OCI-M1 (cell line): ENCODE measurements at places on chromosomes 5 and 9.

- no peak for DNase-seq
Observed at GRCh38 chr9:105331755-105332154, 87.3 kb downstream of the SLC44A1 start.

- no peak for DNase-seq
Observed at GRCh38 chr5:163889369-163889768, 383.9 kb downstream of the MAT2B start.

- DNase-seq, result peak; percentile 21
Observed at GRCh38 chr9:21770871-21771560, 31.4 kb upstream of the MTAP start.

GRCh38 chr5:150119421-150120061, 33.2 kb upstream of the CSF1R start:
- no peak for DNase-seq

DNA sequence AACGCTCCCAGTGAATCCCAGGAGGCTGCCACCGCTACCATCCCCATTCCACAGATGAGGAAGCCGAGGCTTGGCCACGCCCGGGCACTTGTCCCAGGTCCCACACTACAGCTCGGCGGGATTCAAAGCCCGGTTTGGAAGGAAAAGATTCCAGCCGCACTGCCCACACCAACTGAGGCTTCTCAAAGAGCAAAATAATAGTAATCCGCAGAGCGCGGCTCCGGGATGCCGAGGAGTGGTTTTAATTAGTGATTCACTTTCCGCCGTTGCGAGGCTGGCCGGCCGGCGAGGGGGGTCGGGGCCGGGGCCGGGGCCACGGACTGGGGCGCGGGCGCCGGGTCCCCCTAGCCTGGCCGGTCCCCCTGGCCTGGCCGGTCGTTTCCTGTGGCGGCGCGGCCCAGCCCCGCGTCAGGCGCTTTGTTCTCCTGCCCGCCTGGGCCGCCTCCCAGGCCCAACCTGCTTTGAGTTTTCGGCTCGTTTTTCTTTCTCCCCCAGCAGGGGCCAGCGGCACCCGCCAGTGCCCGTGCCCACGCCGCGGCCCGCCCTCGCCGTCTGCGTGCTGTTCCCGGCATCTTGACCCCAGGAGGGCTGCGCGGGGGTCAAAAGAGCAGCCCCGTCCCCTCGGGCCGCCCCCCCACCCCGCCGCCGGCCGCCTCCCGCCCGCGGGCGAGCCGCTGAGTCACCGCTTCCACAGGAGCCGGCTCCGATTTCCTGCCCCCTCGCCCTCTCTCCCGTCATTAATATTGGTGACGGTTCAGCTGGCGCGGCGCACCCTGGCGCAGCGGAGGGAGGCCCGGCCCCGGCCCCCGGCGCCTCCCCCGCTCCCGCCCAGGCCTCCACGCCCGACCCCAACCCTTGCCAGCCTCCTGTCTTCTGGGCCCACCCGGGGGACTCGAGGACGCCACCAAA, 31.2 kb downstream of the FGF18 start:
- DNase-seq, result no peak
